Left hindlimb (tissue), 1 donor: ENCODE measurements at places on chromosomes 3 and 15.

DNA sequence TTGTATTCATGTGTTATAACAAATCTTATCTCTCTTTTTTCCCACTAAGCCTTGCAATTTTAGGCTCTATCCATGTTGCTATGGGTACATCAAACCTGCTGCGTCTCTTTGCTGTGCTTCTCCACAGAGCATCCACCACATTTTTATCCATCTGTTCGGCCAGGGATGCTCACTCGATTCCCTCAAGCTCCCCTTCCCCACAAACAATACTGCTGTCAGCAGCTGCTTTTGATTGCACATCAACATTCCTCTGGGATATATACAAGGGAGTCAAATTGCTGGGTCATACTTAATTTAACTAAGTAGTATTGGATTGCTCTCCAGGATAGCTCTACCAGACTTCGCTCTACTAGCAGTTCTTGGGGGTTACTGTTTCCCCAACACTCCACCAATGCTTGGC lies 36.8 kb downstream of the TMEM108 start:
- no peak for DNase-seq

DNA sequence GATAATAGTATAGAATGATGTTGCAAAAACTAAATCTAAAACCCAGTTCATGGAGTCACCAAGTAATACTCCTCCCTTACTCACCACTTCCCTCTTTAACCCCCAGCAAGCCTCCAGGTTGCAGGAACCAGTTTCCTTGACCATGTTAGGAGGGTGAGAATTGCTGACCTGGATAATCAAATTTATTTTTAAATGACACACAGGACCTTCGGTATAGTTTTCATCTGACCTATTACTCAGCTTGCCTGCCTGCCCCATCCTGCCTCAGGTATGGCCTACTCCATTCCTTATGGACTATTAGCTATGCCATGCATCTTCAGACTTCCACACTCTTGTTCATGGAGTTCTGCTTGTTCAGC lies 883 bp downstream of the RTP4 start:
- DNase-seq, result no peak

- no peak for DNase-seq
Measured at GRCh38 chr3:98962189-98962930, 60.9 kb upstream of the DCBLD2 start.

DNA sequence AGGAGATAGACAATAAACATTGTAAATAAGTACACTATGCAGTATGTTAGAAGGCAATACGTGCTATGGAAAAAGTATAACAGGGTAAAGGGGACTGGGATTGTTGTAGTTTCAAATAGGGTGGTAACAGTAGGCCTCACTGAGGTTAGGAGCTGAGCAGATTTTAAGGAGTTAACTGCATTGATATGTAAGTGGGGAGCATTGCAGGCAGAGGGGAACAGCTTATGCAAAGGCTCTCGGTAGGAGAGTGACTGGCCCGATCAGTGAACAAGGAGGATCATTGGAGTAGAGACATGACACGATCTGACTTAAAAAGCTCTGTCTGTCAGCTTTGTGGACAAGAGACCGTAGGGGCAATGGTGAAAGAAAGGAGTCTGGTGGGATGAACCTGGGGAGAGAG lies 46.8 kb downstream of the PCCB start:
- DNase-seq, result no peak

GRCh38 chr3:156094391-156094790 lies 26.0 kb upstream of the KCNAB1 start:
- no peak for DNase-seq

- no peak for DNase-seq
Measured at GRCh38 chr3:95134693-95135413, 1072.0 kb downstream of the NSUN3 start.

DNA sequence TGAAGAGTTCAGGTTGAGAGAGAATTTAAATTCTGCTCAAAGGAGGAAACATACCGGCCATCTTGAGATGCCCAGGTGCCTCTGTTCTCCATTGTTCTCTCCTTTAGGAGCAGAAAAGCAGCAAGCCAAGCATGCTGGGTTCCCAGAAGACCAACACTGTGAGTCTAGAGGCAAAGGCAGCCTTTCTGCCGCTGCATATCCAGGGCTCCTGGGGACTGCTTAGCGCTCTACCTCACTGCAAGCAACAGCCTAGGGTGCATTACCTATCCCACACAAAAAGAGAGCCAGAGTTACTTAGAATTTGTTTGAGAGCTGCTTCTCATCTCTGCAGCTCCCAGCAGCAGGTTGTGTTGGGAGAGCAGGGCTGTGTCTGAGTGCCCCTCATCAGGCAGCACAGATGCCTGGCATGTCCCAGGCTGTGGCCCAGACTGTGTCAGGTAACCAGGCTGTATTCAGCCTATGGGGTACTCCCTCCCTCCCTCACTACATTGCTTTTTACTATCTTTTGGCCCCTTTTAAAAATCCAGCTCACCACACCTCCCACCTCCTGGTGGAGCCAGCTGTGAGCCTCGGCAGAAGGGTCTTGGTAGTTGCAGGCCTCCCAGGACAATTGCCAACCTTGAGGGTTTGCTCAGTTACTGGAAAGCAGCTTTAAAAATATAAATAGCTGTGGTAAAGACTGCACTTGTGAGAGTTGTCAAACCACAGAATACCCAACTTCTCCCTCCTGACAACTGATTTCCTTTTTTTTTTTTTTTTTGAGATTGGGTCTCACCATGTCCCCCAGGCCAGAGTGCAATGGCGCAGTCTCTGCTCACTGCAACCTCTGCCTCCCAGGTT lies 30.2 kb downstream of the BCL2L10 start:
- DNase-seq, result no peak
